NB4 (cell line): ENCODE measurements at places on chromosomes 6 and 20.

DNA sequence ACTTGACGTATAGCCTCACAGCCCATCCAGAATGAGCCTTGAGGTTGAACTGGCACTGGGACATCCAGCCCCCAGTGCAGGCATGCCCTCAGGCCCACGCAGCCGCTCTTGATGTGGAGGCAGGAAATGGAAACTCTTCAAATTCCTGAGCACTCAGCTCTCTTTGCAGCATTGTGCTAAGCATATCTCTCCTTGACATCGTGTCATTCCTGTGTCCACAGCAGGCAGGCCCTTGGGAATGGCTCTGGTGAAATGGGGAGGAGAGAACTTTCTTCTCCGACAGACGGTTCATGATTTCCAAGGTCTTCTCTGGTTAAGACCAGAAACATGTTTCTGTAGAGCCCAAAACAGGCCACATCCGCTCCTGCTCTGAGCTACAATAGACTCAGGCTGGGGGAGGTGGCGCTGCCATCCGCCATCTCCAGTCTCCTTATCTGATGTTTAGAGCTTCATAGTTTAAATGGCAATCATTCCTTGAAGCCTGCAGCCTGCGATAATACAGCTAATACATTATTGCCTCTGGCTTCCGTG is 248.8 kb downstream of the CDH4 start:
- DNase-seq, result no peak

GRCh38 chr20:4552075-4552640 is 169.6 kb upstream of the PRND start:
- DNase-seq, result no peak

- no peak for DNase-seq
These were observed 8.5 kb downstream of the TSPYL1 start for GRCh38 chr6:116271149-116271708.

DNA sequence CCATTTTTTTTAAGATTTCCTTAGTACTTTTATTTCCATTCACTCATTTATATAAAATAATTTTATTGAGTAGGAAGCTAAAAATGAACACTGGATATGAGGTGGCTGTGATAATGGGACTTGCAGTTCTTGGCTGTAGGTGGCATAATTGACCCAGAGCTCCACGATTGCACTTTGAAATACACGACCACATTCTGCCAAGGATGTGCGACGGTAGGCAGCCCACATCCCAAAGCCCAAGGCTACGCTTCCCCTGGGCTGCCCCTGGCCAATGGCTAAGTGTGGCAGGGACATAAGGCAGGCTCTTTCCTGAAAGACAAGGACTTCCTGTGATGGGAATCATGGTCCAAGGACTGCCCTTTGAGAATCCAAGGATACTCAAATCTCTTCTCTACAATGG is 43.7 kb upstream of the ADTRP start:
- DNase-seq, result no peak

DNA sequence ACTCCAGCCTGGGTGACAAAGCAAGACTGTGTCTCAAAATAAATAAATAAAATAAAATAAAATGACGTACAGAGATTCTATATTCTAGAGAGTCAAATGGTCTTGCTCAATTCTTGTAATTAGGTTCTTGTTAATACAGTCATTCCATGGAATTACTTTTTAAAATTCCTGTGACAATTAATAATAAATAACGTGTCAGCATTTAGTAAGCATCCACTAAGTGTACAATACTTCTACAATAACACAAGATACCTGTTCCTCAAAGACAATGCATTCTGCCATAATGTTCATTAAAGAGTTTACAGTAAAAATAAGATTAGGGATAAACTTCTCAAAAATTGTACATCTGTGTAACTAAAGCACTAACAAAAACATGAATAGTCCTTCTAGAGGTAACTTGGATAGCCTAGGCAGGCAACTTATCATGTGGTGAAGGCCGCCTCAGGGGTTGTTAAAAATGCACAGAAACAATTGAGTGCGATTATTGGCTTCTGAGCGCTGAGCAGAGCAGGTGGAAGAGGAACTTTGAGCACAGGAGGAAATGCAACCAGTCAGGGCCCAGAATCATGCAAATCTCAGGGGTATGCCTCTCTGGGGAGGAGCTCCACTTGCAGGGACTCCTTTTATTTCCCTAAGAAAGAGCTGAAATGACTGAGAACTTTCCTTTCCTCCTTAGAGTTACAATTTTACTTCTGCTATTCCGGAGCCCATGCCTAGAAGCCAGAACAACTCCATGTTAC is 37.1 kb downstream of the QRSL1 start:
- peak; percentile 67 for DNase-seq

DNA sequence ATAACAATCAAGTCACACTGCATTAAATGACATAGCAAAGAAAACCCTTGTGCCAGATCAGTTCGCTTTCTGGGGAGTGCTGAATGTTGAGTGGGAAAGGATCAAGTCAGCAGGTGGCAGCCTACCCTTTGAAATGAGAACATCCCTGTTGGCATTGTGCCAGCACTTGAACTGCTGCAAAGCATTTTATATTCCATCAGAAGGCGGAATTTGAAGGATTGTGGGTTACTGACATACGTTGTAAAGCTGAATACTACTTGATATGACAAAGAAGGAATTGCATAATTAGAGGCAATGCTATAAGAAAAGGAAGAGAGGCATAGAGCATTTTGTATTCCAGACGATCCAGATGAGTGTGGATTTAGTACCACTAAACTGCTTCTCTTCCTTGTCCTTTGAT is 26.5 kb downstream of the BCKDHB start:
- DNase-seq, result peak; percentile 52

- DNase-seq, result no peak
These were observed 53.2 kb downstream of the FAM8A1 start for GRCh38 chr6:17653198-17653882.

GRCh38 chr6:158060455-158061360 is 79.0 kb downstream of the SYNJ2 start:
- DNase-seq, result peak; percentile 44

DNA sequence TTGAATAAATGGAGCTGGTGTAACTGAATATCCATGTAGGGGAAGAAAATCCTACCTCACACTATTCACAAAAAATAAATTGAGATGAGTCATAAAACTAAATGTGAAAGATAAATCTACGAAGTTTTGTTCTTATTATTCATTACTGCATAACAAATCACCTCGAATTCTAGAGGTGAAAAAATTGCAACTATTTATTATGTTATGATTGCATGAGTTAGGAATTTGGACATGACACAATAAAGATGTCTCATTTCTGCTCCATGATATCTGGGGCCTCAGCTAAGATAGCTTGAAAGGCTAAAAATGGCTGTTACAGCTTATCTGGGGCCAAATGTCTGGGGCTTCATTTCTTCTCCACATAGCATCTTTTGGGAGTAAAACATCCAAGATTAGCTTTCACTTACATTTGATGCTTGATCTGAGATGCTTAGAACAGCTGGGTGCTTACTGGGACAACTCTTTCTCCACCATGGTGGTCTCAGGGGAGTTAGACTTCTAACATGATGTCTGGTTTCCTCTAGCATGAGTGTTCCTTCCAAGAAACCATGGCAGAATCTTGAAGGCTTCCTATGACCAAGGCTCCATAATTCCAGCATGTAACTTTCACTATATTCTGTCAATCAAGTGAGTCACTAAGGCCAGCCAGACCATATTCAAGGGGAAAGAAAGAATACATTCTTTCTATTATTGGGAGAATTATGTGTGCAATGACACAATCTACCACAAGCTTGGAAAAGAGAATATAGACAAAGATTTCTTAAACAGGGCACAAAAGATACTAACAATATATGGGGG is 30.1 kb downstream of the OR2B6 start:
- no peak for DNase-seq

- no peak for DNase-seq
These were observed 207.9 kb downstream of the CLVS2 start for GRCh38 chr6:123203928-123204327.

- DNase-seq, result no peak
These were observed 780.0 kb downstream of the BCKDHB start for GRCh38 chr6:80886475-80886874.

- DNase-seq, result no peak
These were observed 32.7 kb upstream of the PSMF1 start for GRCh38 chr20:1085492-1086276.

- peak; percentile 25 for DNase-seq
These were observed 101.5 kb downstream of the LAMP5 start for GRCh38 chr20:9615766-9616454.

DNA sequence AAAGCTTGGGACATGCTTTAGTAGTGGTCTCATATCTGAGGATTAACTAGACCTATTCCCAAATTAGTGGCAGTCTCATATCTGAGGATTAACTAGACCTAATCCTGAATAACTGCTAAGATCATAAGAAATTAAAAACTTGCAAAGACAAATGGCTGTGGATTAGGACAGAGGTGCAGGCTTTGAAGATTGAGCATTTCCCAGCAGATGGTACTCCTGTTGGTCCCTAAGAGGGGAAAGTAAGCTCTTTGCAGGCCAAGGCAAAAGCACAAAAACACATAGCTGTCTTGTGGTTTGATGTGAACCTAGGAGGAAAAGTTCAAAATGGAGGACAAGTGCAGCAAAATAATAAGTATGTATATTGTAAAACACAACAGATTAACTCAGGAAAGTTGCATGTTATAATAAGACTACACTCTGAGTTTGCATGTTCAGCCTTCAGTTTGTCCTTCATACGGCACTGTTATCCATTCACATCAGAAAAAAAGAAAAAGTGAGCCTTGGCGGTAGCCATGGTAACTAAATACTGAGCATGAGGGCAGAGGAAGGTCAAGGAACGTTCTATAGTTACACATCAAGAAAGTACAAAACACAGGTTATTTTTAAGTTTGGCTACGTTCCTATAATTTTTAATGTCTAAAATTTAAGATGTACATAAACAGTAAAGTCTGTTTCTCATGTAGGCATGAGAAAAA is 62.8 kb downstream of the FILIP1 start:
- DNase-seq, result no peak

DNA sequence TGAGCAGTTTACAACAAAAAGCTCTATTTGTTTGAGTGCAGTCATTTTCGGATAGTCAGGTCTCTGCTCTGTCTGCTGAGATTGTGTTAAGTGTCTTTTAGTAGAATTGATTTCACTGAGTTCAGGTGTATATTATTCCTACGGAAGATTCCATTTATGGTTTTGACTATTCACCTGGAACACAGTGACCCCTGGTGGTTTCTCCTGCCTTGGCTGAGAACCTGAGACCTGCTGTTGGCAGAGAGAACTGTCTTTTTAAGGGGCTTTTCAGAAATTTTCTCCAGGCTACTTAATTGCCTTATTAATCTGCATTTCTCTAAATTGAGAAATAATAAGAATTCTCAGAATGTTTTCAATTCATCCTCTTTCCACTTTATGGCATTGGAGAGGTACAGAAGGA is 508.0 kb downstream of the TBC1D32 start:
- peak; percentile 30 for DNase-seq

DNA sequence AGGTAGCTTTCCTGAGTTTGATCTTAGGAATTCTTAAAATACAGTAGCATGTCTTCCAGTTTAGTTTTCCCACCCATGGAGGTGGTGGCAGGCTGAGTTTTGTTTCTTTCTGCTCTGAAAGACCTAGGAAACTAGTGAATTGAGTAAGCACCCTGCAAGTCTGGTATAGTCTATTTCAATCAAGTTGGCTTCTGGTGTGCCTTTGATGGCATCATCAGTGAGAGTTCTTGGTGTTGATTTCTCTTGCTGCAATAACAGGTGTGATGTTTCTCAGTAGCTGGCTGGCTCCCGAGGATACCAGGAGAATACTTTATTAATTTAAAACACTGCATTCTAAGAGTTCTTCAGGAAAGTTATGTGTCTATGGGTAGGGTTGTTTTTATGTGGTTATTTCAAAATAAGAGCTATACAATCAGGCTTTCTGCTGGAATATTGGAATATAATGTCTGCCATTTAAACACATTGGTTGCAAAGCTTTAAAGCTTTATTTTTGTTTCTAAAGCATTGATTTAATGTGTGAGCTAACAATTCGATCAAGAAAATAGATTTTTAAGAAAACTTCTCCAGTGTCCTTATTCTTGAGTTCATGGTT is 19.0 kb downstream of the VAPB start:
- no peak for DNase-seq

DNA sequence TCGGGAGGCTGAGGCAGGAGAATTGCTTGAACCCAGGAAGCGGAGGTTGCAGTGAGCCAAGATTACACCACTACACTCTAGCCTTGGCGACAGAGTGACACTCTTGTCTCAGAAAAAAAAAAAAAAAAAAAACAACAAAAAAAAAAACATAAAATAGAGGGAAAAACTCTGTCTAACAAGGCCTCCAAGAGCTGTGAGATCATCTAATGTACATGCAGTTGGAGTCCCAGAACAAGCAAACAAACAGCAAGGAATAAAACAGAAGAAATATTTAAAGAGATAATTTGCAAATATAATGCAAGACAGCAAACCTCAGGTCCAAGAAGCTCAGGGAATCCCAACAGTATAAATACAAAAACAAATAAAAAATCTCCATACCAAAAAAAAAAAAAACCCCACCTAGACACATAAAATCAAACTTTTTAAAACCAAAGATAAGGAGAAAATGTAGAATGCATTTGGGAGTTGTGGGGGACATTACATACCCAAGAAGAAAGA is 35.0 kb upstream of the CCR6 start:
- no peak for DNase-seq

DNA sequence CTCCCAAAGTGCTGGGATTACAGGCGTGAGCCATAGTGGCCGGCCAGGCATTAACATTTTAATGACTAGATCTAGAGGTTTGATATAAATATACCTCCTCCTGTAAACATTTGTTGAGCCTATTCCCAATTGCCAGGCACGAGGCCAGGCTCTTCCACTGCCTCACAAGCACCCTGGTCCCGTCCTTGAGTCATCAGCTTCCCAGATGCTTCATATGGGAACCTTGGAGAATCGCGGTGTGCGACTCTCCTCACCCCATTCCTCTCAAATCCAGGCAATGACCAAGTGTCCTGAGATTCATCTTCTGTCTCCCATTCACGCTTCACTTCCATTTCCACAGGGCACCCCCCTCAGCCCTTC is 35.9 kb upstream of the PIM1 start:
- DNase-seq, result no peak

- DNase-seq, result peak; percentile 80
These were observed 724 bp downstream of the CDKN1A start for GRCh38 chr6:36679043-36679833.

DNA sequence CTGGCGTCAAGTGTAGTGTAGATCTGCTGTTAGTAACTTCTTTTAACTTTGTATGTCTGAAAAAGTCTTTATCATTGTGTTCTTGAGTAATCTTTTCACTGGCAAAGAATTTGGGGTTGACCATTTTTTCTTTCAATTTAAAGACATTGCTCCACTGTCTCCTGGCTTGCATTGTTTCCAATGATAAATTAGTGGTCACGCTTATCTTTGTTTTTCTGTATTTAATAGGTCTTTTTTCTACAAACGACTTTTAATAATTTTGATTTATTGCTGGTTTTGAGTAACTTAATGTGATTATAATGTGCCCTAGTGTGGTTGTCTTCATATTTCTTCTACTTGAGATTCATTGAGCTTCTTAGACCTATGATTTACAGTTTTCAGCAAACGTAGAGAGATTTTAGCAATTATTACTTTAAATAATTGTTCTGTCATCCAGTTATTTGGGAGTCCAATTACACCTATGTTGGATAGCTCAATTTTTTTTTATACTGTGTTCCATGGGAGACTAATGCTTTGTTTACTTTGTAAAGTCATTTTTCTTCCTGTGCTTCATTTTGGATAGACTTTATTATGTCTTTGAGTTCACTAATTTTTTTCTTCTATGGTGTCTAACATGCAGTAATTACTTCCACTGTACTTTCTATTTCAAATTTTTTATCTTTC is 38.3 kb upstream of the HEY2 start:
- DNase-seq, result no peak

- no peak for DNase-seq
These were observed 1.1 kb upstream of the SIM1 start for GRCh38 chr6:100465701-100466409.

- peak; percentile 62 for DNase-seq
These were observed 38.6 kb downstream of the OVOL2 start for GRCh38 chr20:18019068-18019467.
